ENCODE measurements at places on chromosomes 11 and 22. TPM values are rescaled to one million over a fixed set of nuclear protein-coding genes. Genes with fewer than 3 reads are reported as not detected.

Gene LMO2
- total RNA-seq, result 0.37 TPM

Gene MS4A6E
- not detected for total RNA-seq

Gene MTFP1
- total RNA-seq, result 66.3 TPM

Gene ARHGAP8
- total RNA-seq, result 1.9 TPM

Gene C2CD3
- total RNA-seq, result 15.5 TPM

Gene MPPED2
- total RNA-seq, result not detected

Gene SAA1
- total RNA-seq, result 3.3 TPM

Gene FJX1
- total RNA-seq, result 29.1 TPM

Gene MUC2
- 0.04 TPM for total RNA-seq

Gene MPZL2
- 0.08 TPM for total RNA-seq

Gene BARX2
- not detected for total RNA-seq

Gene PI4KA
- total RNA-seq, result 16.9 TPM

Gene CLMP
- 25.5 TPM for total RNA-seq

Gene PGM2L1
- total RNA-seq, result 17.2 TPM

Gene OR2D2
- not detected for total RNA-seq

Gene OR2AT4
- not detected for total RNA-seq

Gene DEFB131B
- total RNA-seq, result not detected

Gene OR5M3
- not detected for total RNA-seq

Gene FLRT1
- total RNA-seq, result 0.05 TPM

Gene MMP7
- 23.4 TPM for total RNA-seq

Gene PLCB3
- 20.1 TPM for total RNA-seq

Gene VSIG2
- 0.08 TPM for total RNA-seq

Gene OR51B5
- total RNA-seq, result not detected

Gene TRIM51
- total RNA-seq, result not detected

Gene CCDC188
- not detected for total RNA-seq

Gene TTC38
- 15.4 TPM for total RNA-seq

Data from A549 treated with AZD2906 at 1 μM for 4 hours (cell line).